ENCODE measurements at places on chromosomes 13 and 19.

DNA sequence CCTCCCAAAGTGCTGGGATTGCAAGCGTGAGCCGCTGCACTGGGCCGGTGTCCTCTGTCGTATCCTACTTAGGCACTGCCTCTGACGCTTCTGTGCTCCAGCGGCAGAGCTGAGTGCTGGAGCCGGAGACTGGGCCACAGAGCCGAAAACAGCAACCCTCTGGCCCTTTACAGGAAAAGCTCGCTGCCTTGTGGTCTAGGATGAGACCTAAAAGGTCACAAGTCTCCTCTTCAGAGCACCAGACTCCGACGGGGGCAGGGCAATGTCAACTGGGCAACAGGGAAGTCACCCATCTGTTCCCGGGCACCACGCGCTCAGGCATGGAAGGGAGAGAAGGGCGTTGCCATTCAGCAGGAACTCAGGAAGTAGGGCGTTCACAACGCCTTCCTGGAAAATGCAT is 91.7 kb downstream of the GADD45B start:
- no peak for DNase-seq

- DNase-seq: peak; percentile 27
These were observed 16.5 kb upstream of the ERCC1 start for GRCh38 chr19:45440259-45440638.

DNA sequence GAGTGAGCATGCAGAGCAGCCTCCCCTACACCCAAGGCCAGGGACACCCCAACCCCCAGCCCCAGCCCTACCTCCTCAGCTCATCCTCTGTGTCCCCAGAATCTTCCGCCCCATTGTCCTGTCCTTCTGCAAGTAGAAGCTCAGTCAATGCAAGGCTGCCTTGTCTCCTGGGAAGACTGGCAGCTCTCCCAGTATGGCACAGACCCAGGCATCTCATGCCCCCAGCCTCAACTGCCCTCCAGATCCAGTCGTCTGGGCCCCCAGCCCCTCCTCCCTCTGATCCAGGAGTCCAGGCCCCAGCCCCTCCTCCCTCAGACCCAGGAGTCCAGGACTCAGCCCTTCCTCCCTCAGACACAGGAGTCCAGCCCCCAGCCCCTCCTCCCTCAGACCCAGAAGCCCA is 13.0 kb downstream of the ZNF575 start:
- DNase-seq: no peak

DNA sequence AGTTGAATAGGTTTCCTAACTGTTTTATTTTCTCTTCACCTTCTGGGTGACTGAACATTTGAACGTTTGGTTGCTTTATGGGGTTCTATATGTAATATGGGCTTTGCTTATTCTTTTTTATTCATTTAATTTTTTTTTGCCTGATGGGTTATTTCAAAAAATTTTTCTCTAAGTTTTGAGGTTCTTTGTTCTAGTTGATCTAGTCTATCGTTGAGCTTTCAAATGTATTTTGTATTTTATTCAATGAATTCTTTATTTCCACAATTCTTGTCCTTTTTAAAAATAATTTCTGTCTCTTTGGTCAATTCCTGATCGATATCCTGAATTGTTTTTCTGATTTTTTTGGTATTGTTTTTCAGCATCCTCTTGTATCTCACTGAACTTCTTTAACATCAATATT is 239.5 kb upstream of the PCDH9 start:
- DNase-seq: no peak

- DNase-seq: no peak
These were observed 322.8 kb downstream of the UQCRFS1 start for GRCh38 chr19:28889941-28890670.

DNA sequence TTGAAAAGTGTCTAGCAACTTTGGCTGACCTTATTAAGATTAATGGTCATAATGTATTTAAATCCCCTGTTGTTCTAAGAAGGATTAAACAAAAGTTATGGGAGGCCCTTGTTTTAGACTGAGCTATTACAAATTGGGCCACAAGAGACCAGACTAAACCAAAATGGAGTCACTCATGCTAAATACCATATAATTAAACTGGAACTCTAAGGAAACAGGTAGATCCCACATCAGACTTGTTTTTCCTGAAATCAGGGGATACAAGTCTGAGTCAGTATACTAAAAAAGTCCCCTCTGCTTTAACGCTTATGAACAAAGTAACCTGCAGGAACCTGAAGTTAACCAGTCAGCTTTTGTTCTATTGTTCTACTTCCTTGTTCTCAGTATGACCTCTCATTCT is 305.9 kb upstream of the SGCG start:
- DNase-seq: no peak

DNA sequence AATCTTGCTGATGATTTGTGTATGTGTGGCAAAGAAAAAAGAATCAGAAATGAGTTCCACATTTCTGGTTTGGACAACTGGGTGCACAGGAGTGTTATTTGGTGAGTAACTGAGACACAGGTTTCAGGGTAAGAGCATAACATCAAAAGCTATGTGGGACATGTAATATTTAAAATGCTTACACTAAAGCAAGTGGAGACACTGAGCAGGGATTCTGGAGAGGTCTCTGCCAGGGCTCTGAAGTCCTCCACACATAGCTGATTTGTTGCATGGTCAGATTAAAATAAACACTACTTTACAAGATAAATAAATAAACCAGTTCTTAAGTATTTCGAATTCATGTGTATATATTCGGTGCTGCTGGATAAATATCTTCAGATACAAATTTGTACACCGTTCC is 16.3 kb upstream of the PEG3 start:
- no peak for DNase-seq

- DNase-seq: no peak
These were observed 61.3 kb downstream of the NUFIP1 start for GRCh38 chr13:44927968-44928367.

DNA sequence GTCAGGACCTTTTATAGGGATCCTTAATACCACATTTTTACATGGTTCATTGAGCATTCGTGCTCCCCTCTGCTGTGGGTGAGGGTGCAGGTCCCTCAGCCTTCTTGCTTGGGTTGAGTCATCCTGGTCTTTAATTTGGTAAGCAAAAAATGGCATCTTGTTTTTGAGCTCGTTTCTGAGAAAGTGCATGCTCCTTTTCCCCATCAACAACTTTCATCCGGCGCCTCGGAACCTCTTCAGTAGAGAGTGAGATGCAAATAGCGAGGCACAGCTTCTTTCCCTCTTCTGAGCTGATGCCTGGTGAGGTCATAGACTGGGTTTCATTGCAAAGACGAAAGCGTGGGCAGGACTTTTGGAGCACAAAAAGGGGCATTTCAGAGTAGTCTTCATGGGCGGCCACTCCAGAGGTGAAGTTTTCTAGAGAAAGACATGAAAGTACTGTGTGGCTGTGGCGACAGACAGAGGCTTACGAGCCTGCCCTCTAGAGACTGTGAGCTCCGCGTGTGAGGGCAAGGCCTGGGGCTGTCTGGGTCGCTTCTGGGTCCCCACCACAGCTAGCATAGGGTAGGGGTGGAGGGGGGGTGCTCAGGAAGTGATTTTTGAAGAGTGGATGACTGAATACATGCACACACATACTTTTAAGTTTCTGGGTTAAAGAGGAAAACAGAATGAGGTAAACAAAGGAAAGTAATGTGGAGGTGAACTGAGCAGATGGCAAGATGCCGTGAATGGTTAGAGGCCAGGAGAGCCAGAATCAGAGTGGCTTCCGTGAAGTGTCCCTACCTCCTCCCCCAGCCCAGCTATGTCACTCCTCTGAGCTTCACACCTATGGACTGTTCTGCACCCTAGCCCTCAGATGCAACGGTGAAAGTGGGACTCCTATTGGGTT is 44.3 kb downstream of the BBC3 start:
- DNase-seq: no peak

GRCh38 chr19:33379151-33379829 is 5.8 kb downstream of the CEBPG start:
- DNase-seq: no peak

DNA sequence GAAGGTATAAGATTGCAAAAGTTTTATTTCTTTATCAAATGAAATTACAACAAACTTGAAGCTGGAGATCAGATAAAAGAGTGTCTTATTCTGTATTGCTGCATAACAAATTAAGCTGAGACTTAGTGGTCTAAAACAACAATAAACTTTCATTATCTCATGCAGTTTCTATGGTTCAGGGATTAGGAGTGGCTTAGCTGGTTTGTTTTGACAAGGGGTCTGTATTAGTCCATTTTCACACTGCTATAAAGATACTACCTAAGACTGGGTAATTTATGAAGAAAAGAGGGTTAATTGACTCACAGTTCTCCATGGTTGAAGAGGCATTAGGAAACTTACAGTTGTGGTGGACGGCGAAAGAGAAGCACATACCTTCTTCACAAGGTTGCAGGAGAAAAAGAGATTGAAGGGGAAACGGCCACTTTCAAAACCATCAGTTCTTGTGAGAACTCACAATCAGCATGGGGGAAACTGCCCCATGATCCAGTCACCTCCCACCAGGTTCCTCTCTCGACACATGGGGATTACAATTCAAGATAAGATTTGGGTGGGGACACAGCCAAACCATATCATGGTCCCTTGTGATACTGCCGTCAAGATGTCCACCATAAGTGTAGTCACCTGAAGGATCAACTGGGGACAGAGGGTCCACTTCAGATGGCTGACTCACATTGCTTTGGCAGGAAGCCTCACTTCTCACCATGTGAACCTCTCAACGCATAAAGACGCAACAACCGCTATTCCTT is 97.8 kb downstream of the RNF17 start:
- no peak for DNase-seq

- no peak for DNase-seq
These were observed 2.7 kb downstream of the PNMA8C start for GRCh38 chr19:46426035-46426505.

DNA sequence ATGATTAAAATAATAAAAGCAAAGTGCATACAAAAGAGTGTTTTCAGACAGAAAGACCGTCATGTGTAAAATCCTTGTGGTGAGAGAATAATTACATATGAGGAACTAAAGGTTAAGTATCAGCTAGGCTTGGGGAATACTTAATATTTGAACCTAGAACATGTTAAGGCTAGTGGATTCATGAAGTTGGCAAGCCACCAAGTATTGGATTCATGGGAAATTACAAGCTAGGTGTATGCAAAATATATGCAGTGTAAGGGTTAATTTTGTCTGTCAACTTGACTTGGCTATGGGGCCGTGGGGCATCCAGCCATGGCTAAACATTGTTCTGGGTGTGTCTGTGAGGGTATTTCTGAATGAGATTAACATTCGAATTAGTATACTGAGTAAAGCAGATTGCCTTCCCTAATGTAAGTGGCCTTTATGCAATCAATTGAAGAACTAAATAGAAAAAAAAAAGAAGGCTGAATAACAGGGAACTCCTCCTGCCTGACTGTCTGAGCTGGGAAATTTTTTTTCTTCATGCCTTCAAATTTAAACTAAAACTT is 533.5 kb upstream of the KLF12 start:
- no peak for DNase-seq
